Central memory CD8-positive, alpha-beta T cell (primary cell): ENCODE measurements at places on chromosomes 2 and 18.

GRCh38 chr2:167424221-167424620, 535.9 kb downstream of the XIRP2 start:
- no peak for DNase-seq

- DNase-seq: no peak
Measured at GRCh38 chr2:122072666-122073065, 317.2 kb downstream of the TSN start.

DNA sequence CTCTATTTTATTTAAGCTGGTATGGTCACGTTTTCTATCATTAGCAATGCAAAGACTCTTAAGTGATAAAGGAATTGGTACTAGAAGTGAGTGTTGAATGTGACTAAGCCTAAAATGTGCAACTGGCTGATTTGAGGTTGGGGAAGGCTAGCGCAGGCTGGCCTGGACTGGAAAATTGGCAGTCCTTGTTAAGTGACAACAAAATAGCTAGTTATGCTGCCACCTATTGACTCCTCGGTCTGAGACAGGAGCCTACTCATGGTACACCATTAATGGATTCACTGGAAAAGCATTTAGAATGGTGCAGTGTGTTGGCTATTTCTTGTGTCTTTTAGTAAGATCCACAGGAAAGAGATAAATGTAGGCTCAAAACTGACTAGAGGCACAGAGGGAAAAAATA, 5.7 kb upstream of the WIPF1 start:
- DNase-seq: peak; percentile 56

DNA sequence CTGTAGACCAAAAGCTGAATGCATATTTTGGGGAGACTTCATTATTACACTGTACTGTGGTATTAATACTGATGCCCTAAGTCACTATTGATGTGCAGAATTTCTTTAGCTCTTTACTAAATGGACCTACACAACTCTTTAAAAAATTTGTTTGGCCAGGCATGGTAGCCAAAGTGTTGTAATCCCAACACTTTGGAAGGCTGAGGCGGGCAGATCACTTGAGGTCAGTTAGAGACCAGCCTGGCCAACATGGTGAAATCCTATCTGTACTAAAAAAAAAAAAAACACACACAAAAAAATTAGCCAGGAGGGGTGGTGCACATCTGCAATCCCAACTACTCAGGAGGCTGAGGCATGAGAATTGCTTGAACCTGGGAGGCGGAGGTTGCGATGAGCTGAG, 6.4 kb downstream of the TMEM182 start:
- DNase-seq: no peak

DNA sequence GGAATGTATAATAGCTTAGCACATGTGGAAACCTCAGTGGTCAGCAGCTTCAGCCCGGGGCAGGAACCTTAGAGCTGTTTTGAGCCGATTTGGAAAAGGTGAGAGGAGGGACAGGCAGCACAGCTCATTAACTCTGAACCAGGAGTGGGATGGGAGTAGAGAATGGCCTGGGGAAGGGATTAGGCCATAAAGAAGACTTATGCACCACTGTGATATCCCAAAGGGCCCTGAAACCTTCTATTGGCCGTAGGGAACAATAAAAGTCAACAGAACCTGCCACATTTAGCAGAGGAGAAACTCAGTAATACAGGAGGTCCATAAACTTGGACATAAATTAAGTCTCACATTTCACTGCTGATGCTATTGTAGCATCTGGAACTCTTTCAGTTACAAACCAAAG, 124.2 kb upstream of the REV1 start:
- no peak for DNase-seq

- no peak for DNase-seq
Measured at GRCh38 chr2:32011485-32011960, 715 bp upstream of the MEMO1 start.

DNA sequence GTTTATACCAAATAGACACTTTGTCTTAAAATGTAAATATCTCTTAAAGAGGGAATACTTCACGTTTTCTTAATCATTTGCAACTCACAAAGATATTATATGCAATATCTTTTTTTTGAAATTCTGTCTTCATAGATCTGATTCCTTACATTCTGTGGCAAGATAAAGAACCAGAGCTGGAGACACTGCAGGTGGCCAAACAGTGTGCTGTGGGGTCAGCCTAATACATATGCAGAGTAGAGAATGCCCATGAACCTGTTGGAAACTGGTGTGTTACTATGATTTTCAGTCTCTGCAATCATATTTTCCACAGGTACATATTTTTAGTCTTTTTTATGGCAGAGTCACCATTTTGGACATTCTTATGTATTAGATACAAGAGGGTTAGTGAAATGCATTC, 229.6 kb upstream of the CHST9 start:
- no peak for DNase-seq

DNA sequence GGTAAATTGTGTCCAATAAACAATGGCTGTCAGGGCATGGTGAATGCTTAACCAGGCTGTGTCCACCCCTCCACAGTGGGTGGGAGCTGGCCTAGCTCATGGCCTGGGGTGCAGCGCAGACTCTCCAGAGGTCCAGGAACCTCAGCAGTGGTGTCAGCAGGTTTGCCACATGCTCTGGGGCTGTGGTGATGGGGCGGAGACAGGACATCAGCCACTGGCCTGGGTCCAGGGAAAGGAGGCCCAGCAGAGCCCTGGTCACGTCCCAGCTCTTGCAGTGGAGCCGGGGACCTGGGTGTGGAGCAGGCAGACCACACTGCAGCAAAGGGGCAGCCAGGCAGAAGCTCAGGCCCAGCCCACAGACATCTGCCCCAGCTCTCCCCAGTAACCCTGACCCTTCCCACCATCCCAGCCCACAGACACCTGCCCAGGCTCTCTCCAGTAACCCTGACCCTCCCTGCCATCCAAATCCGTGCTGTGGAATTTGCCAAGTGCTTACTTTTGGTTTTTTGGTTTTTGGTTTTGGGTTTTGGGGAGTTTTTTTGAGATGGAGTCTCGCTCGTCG, 13.8 kb upstream of the KIF1A start:
- no peak for DNase-seq

- DNase-seq: no peak
Measured at GRCh38 chr2:44936275-44936674, 5.2 kb upstream of the SIX3 start.

- no peak for DNase-seq
Measured at GRCh38 chr2:191580581-191580980, 97.4 kb upstream of the NABP1 start.

DNA sequence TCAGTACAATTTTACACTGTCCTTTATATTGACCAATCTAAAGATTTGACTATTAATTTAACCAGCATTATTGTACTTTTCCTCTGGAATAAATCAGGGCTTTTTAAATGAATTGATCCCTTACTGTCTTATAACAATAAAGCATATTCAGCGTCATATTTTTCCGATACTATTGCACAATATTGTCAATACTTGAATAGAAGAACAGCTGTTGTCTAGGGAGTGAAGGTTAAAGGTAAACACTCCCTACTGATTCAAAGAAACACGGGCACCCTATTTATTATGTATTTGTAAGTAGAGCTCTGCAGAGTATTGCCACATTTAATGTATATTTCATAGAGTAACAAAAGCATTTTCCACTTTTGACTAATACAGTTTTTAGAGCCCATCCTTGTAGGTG, 134.4 kb downstream of the CAMKMT start:
- no peak for DNase-seq

DNA sequence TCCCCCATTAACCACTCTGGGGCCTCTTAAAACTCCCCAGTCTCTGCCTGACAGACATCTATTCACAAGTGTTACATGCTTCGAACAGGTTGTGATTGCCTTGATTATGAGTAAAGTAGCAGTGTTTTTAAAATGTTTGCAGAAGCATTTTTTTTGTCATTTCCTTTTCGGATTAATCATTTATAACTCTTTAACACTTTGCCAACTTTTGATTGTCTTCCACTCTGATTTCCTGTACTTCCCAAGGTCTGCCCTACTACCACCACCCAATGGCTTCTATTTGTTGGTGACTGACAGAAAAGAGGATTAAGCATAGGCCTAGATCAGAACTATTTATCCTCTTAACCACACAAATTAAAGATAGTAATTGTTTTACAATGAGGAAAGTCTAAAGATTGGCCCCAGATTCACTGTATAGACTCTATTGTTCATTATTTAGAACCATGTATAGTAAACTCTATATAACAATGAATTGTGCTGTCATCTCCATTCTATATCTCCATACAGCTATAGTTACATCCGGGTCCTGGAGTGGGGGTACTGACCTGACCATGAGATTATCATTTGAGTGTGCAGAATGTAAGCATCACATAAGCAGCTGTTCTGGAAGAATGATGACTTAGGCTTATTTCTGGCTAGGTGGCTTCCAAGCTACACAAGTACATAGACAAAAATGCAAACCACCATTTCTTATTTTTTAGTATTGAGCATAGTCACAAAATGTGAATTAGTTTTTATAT, 110.3 kb upstream of the RBMS1 start:
- DNase-seq: no peak

DNA sequence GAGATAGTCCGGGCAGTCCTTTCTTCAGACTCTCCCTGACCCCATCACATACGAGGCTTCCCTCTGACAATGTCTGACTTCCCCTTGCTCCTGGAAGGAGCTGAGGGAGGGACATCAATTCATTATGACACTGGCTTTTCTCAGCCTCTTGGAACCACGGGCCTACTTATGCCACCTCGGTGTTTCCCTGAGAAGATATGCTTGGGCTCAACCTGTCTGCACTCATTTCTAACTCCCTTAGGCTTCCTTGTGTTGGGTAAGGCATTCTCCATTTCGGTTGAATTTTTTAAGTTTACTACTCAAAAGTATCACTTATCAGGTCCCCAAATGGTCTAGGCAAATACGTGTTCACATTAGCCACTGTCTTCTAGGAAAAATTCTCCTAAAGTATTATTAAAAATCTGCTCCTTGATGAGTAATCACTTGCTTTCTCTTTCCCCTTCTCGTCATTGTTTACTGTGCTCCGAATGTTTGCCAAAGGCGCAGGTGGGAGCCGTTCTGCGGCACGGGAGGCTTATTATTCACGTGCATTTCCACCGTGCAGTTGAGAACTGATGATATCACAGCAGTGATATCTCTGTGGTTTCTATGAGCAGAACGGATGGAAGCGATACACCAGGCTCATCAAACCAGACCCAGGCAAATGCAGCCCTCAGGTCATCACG, 33.1 kb downstream of the ARL4C start:
- DNase-seq: peak; percentile 41

DNA sequence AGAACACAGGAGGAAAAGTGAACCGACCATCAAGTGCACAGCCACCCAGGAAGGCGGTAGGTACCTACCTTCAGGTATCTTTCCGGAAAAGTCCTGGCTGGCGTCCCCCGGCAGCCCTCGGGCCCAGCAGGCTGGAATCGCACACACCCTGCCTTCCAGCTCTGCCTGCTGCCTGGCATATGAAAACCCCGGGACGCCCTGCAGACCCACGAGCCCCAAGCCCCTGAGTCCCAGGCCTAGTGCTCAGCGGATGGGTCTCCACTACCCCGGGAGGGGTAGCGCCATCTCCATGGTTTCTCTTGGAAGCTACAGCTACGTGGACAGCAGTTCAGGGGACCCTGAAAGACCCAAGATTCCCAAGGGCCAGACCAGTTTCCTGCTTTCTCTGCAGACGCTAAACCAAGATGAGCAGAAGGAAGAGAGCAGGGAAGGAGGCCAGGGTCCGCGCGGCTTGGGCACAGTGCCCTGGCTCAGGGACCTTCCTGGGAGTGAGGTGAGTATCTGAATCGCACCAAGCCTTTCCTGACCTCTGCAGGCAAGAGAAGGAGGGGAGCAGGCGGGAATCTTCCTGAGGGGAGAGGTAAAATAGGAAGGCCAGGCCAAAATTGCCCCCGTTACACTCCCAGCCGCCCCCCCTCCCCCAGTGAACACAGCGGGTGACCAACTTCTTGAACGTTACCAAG, 80.4 kb downstream of the ARHGEF4 start:
- DNase-seq: no peak

GRCh38 chr2:210503001-210503623, 26.6 kb upstream of the LANCL1 start:
- DNase-seq: no peak

- DNase-seq: no peak
Measured at GRCh38 chr2:64268330-64269048, 124.3 kb upstream of the PELI1 start.

DNA sequence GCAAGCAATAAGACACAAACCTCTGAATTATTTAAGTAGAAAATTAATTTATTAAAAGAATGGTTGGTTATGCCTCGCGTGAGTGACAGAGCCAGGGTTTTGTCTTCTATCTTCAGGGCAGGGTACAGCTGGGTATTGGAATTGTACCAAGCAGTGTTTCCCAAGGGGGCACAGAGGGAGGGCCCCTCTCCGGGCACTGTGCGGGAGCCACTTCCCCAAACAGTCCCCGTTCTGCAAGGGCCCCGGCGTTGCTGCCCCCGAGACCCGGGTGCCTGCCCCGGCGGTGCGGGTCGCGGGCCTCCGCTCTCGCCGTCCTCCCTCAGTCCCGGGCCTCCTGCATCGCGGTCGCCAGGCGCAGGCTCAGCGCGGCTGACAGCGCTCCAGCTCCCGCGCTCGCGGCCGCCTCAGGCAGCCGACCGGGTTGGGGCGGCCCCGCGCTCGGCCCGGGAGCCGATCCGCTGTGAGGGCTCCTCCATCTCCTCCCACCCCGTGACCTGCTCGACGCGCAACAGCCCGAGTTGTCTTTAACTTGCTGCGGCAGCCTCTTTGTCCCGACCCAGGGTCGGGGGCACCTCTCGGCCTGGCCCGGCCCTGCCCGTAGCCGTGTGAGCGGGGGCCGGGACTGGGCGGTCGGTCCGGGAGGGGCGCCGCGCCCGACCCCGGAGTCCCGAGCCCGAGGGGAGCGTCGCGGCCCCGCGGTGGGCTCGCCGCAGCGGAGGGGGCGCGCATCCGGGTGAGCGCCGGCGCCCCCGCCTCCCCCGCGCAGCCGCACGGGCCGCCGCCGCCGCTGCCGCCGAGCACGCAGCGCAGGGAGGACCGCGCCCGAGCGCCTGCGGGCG, 620 bp upstream of the GALNT1 start:
- DNase-seq: peak; percentile 41

DNA sequence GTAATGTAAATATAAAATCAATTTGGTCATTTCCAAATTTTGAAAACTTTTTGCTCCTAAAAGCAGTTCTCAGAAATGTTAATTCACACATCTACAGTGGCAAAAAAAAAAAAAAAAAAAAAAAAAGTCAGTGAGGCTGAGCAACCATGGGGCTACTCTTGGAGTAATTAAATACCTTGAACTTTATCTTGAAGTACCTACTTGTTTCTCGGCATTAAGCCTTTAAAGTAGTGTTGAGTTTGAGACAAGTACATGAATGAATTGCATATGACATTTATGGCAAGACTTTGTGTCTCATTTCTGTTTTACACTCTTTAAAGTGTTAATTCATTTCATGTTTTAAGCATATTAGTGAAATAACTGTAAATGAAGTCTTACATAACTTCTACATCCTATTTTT, 613.3 kb downstream of the XIRP2 start:
- DNase-seq: no peak
